ENCODE measurements at places on chromosomes 12 and 14. TPM values are rescaled to one million over a fixed set of nuclear protein-coding genes. Genes with fewer than 3 reads are reported as not detected.

- no peaks in the 10 kb centered on the region for H3K4me1 ChIP-seq
- H3K4me3 ChIP-seq, result peak overlapping the region; percentile 85
- no peaks in the 10 kb centered on the region for H3K27me3 ChIP-seq
- no peak overlapping the region for H3K27ac ChIP-seq
Observed at GRCh38 chr12:92140896-92141536, 4.6 kb downstream of the BTG1 start.

DNA sequence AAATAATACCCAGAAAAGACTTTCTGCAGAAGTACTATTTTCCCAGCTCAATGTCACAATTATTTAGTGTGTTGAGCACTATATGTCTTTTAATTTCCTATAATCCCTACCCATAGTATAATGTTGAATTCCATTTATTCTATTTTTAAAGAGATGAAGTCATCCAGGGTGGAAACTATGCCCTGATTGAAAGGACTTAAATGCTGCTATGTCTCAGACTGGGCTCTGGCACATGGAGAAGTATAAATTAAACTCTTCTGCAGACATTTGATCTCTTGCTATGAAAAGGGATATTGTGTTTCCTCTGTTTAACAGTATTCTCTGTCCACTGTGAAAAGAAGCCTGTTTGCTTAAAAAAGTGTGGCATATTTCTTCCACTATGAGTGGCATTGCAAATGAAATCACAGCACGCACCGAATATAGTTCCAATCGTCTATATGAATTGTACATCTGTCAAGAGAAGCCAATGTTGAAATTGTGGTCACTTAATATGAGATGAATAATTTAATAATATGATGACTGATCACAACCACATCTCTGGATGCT, 192.3 kb downstream of the BCAT1 start:
- H3K27ac ChIP-seq, result peak overlapping the region; percentile 2
- no peak overlapping the region for H3K4me3 ChIP-seq
- no peaks in the 10 kb centered on the region for H3K27me3 ChIP-seq
- H3K36me3 ChIP-seq, result no peaks in the 10 kb centered on the region
- no peak for DNase-seq

GRCh38 chr12:38886064-38886463, 19.3 kb downstream of the CPNE8 start:
- no peak overlapping the region for H3K27ac ChIP-seq
- H3K4me3 ChIP-seq, result no peak overlapping the region
- no peaks in the 10 kb centered on the region for H3K4me1 ChIP-seq
- H3K36me3 ChIP-seq, result no peaks in the 10 kb centered on the region

DNA sequence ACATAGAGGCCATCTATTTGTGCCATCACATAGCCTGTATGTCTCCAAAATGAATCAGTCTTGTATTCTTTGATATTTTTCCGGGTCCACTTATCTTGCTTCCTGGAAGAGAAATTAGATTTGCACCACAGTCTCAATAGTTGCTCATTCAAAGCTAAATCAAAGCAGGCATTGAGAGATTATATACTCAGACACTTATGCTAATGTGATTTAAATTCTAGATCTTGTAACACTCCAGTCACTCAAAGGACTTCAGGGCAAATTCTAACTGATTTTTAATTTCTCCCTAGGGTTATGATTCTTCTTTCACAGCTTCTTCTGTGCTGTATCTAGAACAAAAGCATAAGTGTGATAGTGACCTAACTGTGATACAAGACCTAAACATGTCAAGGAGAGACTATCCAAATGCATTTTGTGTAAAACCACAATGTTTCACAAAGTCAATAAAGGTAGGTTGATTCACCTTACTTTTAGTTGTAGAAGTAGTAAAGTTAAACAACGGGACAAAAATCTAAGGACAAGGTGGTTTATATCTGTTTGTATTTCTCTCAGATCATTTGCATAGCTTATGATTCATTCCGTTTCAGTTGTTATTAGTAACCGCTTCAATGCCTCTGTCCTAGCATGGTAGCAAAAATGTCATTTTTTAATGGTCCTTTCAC, 26.8 kb downstream of the PLBD1 start:
- no peaks in the 10 kb centered on the region for H3K4me1 ChIP-seq
- no peaks in the 10 kb centered on the region for H3K36me3 ChIP-seq
- H3K27ac ChIP-seq, result no peak overlapping the region

- H3K27ac ChIP-seq, result no peak overlapping the region
- no peaks in the 10 kb centered on the region for H3K36me3 ChIP-seq
- peaks cover 30% of the 10 kb centered on the region for H3K27me3 ChIP-seq
- no peak overlapping the region for H3K4me3 ChIP-seq
- peaks cover 17% of the 10 kb centered on the region for H3K4me1 ChIP-seq
- peak; percentile 67 for DNase-seq
Observed at GRCh38 chr12:102948941-102949352, 8.5 kb upstream of the ASCL1 start.

DNA sequence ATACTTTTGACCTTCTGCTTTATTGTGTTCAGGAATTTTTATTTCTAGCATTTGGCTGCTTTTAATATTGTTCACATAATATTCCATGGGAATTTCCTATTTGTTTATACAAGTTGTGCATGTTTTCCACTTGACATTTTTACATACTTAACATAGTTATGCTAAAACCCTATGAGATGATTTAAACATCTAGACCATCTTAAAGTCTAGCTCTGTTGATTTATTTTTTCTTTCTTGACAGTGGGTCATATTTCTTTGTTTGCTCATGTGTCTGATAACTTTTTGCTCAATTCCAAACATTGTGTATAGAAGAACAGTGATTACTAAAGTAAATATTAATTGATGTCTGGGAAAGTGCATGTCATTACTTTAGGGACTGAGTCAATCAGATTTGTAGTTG, 202.1 kb upstream of the PDZRN4 start:
- H3K27me3 ChIP-seq, result no peaks in the 10 kb centered on the region
- DNase-seq, result no peak
- no peaks in the 10 kb centered on the region for H3K4me1 ChIP-seq

DNA sequence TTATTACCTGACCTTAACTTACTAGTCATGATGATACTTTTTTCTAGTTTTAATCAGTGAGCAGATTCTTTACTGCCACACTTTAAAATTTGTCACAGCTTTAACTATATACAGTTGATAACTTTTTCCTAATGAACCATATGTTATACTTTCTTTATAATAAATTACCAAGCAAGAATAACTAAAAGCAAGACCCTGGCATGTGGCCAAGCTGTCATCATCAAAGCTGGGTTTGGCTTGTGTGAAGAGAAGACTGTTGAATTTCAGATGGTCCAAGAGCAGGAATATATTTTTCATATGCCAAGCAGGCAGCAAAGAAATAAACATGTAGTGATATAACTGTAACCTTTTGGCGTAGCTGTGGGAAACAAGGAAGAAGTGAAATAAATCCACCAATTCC, 93.5 kb downstream of the PUS7L start:
- H3K4me1 ChIP-seq, result no peaks in the 10 kb centered on the region
- peak; percentile 82 for DNase-seq

Gene CLEC1A
- 6.3 TPM for polyA plus RNA-seq

Gene CLEC4C
- polyA plus RNA-seq, result not detected

Gene RASAL1
- polyA plus RNA-seq, result 2.2 TPM

All from spinal cord (tissue), 10 donors.